ENCODE measurements at places on chromosomes 7 and 10. TPM values are rescaled to one million over a fixed set of nuclear protein-coding genes. Genes with fewer than 3 reads are reported as not detected.

The TRIM50 gene
- polyA plus RNA-seq: 0.92 TPM

The OR2A7 gene
- 1.7 TPM for polyA plus RNA-seq

GRCh38 chr10:131109726-131110125 is 201.8 kb downstream of the TCERG1L start:
- no peak for DNase-seq

GRCh38 chr10:85008488-85009184 is 680.2 kb downstream of the CCSER2 start:
- DNase-seq: no peak

DNA sequence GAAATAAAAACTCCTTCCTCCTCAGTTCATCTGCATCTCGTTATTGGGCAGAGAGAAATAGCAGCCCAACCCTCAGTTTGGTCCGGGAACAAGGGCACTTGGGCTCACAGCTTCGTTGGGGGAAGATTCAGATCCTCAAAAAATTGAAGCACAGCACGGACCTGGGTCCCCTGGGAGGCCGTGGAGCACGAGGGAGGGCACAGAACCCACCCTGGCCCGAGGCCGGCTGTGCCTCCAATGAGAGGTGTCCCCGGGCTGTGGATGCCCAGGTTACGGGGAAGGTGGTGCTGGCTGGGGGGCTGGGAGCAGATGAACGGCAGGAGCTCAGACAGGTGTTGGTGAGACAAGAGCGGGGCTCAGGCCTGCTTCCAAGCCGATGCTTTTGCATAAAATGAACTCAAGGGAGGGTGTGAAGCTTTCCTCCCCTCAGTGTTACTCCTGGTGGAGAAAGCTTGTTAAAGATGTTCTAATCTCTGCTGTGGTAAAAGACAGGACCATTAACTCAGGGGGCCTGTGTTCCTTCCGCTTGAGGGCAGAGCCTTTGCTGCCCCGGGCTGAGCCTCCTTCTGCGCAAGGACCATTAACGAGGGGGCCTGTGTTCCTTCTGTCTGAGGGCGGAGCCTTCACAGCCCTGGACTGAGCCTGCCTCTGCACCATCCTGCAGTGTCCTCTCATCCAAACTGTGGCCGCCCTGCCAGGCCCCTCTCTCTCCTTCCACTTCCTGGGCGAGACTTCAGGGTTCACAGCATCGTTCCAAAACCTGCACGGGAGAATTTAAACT is 302.2 kb downstream of the ADARB2 start:
- no peak for DNase-seq

- DNase-seq: no peak
Observed at GRCh38 chr10:100209303-100209702, 20.1 kb downstream of the CHUK start.

- DNase-seq: no peak
Observed at GRCh38 chr7:93943816-93944540, 22.4 kb downstream of the GNG11 start.

DNA sequence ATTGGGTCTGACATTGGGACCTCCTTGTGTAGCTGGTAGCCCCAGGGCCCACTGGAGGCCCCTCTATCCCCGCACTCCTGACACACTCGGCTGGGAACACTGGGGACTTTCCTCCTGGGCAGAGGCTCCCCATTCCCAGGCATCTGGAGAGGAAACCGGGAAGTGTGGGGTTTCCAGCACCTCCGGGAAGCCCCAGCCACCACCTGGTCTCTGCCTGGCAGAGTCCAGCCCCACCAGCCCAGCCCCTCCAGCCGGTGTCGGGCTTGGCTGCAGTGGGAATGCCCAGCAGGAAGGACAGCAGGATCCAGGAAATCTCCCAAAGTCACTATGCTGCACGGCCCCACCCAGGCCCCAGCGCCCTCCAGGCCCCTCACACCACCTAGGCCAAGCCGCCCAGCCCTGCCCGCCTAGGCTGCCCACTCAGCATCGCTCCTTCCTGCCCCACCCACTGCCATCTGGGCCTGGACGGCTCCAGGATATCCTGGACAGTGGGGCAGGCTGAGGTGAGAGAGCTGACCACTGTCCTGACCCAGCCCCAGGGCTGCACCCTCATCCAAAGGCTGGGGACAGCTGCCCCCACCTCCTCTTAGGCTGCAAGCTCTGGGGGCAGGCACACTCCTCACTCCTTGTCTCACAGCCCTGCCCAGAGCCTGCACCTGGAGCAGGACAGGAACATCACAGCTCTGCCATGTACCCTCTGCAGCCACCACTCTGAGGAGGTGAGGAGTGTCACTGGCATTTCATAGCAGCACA is 11.8 kb downstream of the RASGEF1A start:
- no peak for DNase-seq

DNA sequence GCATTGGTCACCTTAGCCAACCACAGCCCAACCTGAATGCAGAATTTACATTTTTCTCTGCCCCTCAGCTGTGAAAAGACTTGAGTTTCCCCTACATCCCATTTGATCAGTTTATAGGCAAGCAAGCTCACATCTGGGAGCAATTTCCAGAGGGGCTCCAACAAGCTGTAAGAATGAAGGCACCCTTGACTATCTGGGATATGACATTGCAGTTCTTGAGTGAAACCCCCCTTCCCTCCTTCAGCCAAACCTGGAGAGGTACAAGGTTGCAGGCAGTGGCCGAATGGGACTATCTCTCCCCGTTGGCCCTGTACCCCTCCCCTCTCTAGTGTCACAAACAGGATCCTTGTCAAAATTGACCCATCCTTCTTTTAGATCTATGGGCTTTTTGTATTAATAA is 30.5 kb downstream of the POLL start:
- no peak for DNase-seq

All from spinal cord (tissue), 10 donors.